ENCODE measurements at places on chromosomes 3 and 15.

GRCh38 chr15:65906396-65906795 lies 37.1 kb downstream of the RAB11A start:
- peak overlapping the region; percentile 4 for H3K4me3 ChIP-seq
- no peak for DNase-seq

- peak; percentile 62 for DNase-seq
- H3K4me1 ChIP-seq = peaks cover 6% of the 10 kb centered on the region
- H3K27ac ChIP-seq = no peak overlapping the region
- no peaks in the 10 kb centered on the region for H3K27me3 ChIP-seq
- no peak overlapping the region for H3K4me3 ChIP-seq
Observed at GRCh38 chr3:169863458-169863899, 6.3 kb downstream of the LRRC31 start.

- no peak overlapping the region for H3K27ac ChIP-seq
- H3K27me3 ChIP-seq = peaks cover 72% of the 10 kb centered on the region
- DNase-seq = no peak
- no peaks in the 10 kb centered on the region for H3K4me1 ChIP-seq
- H3K4me3 ChIP-seq = no peak overlapping the region
- no peaks in the 10 kb centered on the region for H3K36me3 ChIP-seq
Observed at GRCh38 chr15:91981821-91982800, 128.6 kb downstream of the SLCO3A1 start.

DNA sequence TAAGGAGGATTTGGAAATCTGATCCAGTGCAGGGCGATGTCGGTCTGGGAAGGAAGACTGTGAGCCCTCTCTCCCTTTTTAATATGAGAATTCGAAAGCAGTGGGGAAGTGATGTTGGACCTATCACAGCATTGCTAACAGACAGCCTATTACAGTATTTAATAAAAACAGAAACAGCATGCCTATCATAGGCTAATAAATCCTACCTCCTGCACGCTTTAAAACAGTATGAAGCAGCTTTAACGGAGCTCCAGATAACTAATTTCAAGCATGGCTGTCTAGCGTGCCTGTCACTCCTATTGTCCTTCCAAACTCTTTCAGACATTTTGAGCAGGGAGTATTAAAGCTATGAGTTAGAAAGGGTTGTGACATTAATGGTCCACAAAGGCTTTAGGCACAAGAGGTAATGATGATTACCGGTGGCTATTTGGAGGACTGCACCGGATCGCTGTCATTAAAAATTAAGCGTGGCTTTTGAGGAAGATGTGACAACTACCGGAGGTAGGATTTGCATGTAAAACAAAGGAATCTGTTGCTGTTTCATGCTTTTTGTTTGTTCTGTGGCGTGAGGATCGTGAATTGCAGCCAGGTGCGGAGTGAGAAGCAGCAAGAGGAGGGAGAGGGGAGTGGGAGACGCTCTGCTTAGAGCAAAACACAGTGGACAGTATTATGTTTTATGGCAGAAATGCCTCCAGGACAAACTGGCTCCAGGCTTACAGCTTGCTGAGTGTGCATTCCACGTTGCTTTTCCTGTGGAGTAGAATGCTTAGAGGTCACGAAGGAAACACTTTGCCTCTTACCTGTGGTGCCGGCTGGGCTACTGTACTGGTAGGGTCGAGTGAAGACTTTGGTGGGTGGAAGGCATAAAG lies at the start of gene KCNMB2:
Gene KCNMB2 (plus strand): TSS at position 226 of the 869 bp plus-strand sequence.
- no peak for DNase-seq
- H3K36me3 ChIP-seq = no peaks in the 10 kb centered on the region
- peak within 1 kb of the TSS; percentile 66 for H3K27ac ChIP-seq
- H3K4me1 ChIP-seq = peaks cover 55% of the 10 kb centered on the region
- H3K4me3 ChIP-seq = peak within 1 kb of the TSS; percentile 80

DNA sequence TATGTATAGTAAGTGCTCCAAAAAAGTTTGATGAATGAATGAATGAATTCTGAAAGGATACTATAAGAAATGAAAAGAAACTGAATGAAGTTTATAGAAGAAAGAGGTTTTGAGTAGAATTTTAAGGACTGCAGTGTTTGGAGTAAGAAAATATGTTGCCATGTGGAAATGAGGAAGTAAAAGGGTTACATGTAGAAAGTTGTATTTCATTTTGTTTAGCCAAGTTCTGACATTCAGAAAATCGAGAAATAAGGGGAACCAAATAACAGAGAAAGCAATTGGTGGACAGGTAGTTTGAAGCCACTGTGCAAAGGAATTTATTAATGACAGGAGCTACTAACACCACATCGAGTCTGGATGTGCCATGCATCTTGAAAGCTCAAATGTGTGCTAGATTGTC lies 200.7 kb downstream of the SATB1 start:
- H3K4me3 ChIP-seq = no peak overlapping the region
- no peak overlapping the region for H3K27ac ChIP-seq
- DNase-seq = no peak
- no peaks in the 10 kb centered on the region for H3K27me3 ChIP-seq
- H3K4me1 ChIP-seq = no peaks in the 10 kb centered on the region
- no peaks in the 10 kb centered on the region for H3K36me3 ChIP-seq

GRCh38 chr3:15229262-15229661 lies 23.2 kb downstream of the CAPN7 start:
- peaks cover 15% of the 10 kb centered on the region for H3K36me3 ChIP-seq
- no peak overlapping the region for H3K27ac ChIP-seq
- H3K4me3 ChIP-seq = no peak overlapping the region
- no peaks in the 10 kb centered on the region for H3K27me3 ChIP-seq
- no peak for DNase-seq
- no peaks in the 10 kb centered on the region for H3K4me1 ChIP-seq

GRCh38 chr3:59839810-59840515 lies 790.1 kb upstream of the CFAP20DC start:
- H3K4me1 ChIP-seq = no peaks in the 10 kb centered on the region
- peaks cover 2% of the 10 kb centered on the region for H3K27me3 ChIP-seq
- H3K36me3 ChIP-seq = no peaks in the 10 kb centered on the region
- no peak overlapping the region for H3K4me3 ChIP-seq

- no peak for DNase-seq
- H3K4me1 ChIP-seq = no peaks in the 10 kb centered on the region
- no peak overlapping the region for H3K27ac ChIP-seq
- peaks cover 14% of the 10 kb centered on the region for H3K27me3 ChIP-seq
- no peak overlapping the region for H3K4me3 ChIP-seq
Observed at GRCh38 chr15:69946870-69947269, 150.8 kb downstream of the TLE3 start.

GRCh38 chr15:88118035-88118434 lies 138.5 kb downstream of the NTRK3 start:
- H3K27me3 ChIP-seq = peaks cover 44% of the 10 kb centered on the region
- H3K36me3 ChIP-seq = no peaks in the 10 kb centered on the region
- no peak overlapping the region for H3K4me3 ChIP-seq
- DNase-seq = no peak

- H3K4me3 ChIP-seq = no peak overlapping the region
- H3K27ac ChIP-seq = no peak overlapping the region
- peaks cover 12% of the 10 kb centered on the region for H3K4me1 ChIP-seq
- H3K36me3 ChIP-seq = no peaks in the 10 kb centered on the region
- DNase-seq = no peak
- no peaks in the 10 kb centered on the region for H3K27me3 ChIP-seq
Observed at GRCh38 chr3:72763751-72764440, 84.3 kb downstream of the SHQ1 start.

DNA sequence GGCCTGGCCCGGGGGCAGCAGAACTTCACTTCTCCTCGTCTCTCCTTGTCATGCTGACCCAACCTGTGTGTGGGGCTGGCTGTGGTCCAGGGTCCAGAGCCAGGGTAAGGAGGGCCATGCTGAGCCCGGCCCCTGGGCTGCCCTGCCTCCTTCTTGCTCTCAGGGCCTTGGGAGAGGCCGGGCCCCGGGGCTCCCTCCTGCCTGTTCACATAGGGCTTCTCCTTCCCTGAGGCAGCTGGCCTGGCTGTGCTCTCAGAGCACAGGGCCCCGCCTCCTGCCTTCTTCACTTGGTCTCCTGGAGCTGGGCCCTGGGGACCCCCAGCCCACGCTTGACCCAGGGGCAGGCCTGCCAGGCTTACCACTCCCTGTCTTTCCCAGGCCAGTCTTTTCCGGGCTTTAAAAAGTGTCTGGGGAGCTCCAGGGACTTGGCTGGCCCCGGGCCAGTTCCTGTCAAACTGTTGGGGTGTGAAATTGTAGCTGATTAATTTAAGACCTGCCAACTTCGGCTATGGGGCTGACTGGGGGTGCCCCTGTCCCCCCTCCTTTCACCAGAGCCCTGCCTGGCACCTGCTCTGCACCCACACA lies 11.8 kb downstream of the PLXNA1 start:
- H3K27ac ChIP-seq = no peak overlapping the region
- no peak for DNase-seq
- no peaks in the 10 kb centered on the region for H3K27me3 ChIP-seq
- no peak overlapping the region for H3K4me3 ChIP-seq
- H3K4me1 ChIP-seq = no peaks in the 10 kb centered on the region

DNA sequence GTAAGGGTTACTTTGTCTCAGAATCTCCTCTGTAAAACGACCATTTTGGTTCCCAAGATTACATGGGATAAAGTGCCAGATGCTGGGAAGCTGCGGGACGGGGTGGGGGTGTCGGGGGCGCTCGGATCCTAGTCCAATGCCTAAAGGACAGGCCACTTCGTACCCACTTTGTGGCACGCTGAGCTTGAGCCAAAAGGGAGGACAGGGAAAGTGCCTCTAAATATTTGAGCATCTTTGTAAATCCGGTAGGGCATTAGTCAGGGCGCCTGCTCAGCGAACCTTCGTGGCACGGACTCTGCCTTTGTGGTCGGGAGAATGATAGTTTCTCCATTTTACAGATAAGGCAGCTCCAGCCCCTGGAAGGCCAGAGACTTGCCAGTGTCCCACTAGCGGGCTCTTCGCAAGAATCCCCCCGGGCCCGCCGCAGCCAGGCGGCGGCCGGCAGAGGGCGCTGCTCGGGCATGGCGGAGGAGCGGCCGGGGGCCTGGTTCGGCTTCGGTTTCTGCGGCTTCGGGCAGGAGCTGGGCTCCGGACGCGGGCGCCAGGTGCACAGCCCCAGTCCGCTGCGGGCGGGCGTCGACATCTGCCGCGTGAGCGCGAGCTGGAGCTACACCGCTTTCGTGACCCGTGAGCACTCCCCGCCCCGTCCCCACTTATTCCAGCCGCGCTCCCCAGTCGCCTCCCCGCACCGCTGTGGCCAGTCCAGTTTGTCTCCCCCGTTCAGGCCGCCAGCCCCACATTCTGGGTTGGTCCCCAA lies 1.8 kb downstream of the RCCD1 start:
- peak; percentile 84 for DNase-seq
- peak overlapping the region; percentile 53 for H3K27ac ChIP-seq
- peaks cover 15% of the 10 kb centered on the region for H3K36me3 ChIP-seq

DNA sequence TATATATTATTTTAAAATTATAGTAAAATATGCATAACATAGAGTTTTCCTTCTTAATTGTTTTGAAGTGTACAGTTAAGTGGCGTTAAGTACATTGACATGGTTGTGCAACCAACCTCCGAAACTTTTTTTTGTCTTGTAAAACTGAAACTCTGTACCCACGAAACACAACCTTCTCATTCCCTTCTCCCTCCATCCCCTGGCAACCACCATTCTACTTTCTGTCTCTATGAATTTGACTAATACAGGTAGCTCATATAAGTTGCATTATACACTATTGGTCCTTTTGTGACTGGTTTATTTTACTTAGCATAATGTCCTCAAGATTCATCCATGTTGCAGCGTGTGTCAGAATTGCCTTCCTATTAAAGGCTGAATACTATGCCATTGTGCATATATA lies 179.4 kb downstream of the SATB1 start:
- no peaks in the 10 kb centered on the region for H3K27me3 ChIP-seq
- no peak overlapping the region for H3K27ac ChIP-seq
- H3K4me3 ChIP-seq = no peak overlapping the region
- no peaks in the 10 kb centered on the region for H3K36me3 ChIP-seq
- H3K4me1 ChIP-seq = peaks cover 14% of the 10 kb centered on the region

DNA sequence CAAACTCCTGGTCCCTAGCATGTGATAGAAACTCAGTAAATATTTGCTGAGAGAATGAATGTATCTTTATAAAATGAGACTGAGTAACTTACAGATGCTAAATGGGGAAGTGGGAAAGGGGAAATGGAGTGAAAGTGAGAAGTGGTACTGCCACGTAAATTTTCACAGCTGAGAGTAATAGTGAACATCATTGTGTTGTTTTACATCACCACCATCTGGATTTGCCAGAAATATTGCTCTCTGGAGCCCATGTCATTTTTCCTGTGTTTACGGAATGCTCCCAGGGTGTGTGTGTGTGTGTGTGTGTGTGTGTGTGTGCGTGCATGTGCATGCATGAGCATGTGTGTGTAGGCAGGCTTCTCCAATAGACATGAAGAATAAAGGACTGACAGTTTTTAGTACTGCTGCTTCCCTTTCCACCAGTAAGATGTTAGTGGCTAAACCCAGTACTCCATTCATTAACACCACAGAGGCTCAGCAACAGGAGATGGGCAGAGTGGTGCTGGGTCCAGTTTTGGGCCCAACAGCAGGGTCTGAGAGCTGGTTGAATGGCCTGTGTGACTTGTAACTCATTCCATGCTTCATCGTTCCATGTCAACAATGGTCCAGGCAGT lies 57.3 kb downstream of the DIPK2A start:
- H3K27ac ChIP-seq = no peak overlapping the region
- no peak overlapping the region for H3K4me3 ChIP-seq
- H3K36me3 ChIP-seq = peaks cover 4% of the 10 kb centered on the region
- H3K4me1 ChIP-seq = peaks cover 8% of the 10 kb centered on the region

DNA sequence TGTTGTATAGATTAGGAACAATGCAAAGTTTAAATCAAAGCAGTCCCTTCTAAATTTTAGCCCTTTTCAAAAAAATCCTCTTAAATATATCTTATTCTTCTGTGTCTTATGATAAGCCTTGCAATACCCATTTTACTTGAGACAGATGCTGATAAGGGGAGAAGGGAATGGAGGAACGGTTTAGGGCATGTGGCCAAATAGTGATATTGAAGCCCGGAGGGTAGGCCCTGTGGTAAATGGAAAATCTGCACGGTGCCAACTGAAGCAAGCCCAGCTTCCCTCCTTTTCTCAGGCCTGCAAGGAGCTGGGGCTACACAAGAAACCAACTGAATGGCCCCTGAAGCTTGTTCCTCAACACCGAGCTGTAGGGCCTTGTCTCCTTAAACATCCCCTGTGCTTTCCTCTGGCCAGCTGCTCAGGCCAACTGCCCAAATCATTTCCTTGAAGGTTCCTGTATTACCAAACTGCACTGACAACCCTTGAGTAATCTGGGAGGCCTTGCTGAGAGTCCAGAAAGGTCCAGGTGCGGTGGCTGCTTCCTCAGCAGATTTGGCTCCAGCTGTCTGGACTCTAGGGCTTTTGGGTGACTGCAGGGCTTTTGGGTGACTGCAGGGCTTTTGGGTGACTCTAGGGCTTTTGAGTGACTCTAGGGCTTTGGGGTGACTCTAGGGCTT lies 67.2 kb downstream of the NCEH1 start:
- peaks cover 32% of the 10 kb centered on the region for H3K4me1 ChIP-seq
- H3K27me3 ChIP-seq = no peaks in the 10 kb centered on the region
- H3K27ac ChIP-seq = no peak overlapping the region
- no peak for DNase-seq
- no peak overlapping the region for H3K4me3 ChIP-seq
- H3K36me3 ChIP-seq = peaks cover 2% of the 10 kb centered on the region

DNA sequence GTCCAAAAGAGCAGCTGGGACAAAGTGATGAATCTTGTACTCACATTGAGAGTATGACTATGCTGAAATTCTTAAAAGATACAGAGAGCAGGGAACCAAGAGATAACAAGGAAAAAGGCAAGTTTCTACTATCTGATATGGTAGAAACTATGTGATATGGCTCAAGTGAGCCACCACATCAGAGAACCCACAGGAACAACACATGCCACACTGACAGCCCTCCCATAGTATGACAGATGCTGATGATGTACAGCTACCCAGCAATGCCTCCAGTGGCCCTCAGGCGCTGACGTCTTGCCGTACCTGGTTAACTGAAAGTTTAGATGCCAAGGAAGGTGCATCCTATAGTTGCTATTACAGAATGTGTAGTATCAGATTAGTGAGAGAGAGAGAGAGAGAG lies 42.4 kb downstream of the CHAC1 start:
- DNase-seq = no peak
- H3K4me3 ChIP-seq = no peak overlapping the region
- peak overlapping the region; percentile 55 for H3K27ac ChIP-seq
- H3K36me3 ChIP-seq = peaks cover 33% of the 10 kb centered on the region
- H3K27me3 ChIP-seq = no peaks in the 10 kb centered on the region

Data from mesothelial cell of epicardium (in vitro differentiated cells).